Suprapubic skin (tissue), 4 donors: ENCODE measurements at places on chromosomes 5 and 9. TPM values are rescaled to one million over a fixed set of nuclear protein-coding genes. Genes with fewer than 3 reads are reported as not detected.

DNA sequence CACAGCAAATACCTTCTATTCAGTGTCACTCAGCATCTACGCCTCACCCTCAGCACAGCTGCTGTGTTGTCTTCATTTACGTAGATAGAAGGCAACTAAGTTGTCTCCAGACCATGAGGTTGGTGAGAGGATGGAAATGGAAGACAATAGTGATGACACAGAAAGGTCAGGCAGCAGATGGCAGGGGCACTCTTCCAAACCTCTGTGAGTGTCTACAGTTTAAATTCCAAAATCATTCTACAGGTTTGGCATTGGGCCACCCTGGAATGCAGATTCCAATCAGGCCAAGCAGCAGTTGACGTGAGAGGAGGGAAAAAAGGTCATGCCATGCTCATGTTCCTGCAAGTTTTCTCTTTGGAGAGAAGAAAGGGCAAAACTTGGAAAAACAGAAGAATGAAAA, 68.7 kb upstream of the ADAMTSL1 start:
- H3K36me3 ChIP-seq: no peaks in the 10 kb centered on the region
- no peak for DNase-seq
- no peaks in the 10 kb centered on the region for H3K27me3 ChIP-seq
- H3K27ac ChIP-seq: no peak overlapping the region

GRCh38 chr5:143010351-143010750, 240.2 kb downstream of the ARHGAP26 start:
- H3K27me3 ChIP-seq: no peaks in the 10 kb centered on the region
- H3K36me3 ChIP-seq: no peaks in the 10 kb centered on the region
- DNase-seq: no peak

DNA sequence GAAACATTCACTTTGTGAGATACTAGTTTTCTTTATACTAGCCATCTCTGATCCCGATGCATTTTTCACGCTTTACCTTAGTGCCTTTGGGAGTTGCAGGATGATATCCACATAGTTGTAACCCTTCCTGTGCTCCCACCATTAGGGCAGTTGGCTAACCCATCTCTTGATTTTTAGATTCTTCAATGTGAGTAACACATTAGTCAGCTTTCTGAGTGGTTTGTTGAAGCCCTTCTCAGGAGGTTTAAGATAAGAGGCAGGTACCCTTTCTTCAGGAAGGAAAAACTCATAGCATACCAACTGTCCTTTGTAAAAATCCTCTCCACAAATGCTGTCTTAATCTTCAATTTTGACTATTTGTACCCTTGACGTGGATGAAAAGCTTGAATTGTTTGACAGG, 392.3 kb downstream of the DMAC1 start:
- H3K27ac ChIP-seq: no peak overlapping the region
- DNase-seq: no peak
- H3K27me3 ChIP-seq: no peaks in the 10 kb centered on the region
- no peaks in the 10 kb centered on the region for H3K4me1 ChIP-seq
- H3K4me3 ChIP-seq: no peak overlapping the region

DNA sequence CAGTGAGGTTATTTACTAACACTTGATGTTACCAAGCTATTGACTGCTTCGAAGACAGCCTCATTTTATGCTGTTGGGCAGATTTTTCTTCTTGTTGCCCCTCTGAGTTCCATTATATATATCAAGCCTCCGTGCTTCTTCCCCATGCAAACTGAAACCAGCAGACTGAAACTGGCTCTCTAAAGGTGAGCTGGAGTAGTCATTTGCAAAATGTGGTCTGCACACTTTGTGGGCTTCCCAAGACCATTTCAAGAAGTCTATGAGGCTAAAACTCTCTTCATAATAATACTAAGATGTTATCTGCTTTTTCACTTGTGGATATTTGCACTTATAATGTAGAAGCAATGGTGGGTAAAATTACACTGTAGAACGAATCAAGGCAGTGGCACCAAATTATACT, 13.9 kb downstream of the SLC36A1 start:
- DNase-seq: no peak
- H3K36me3 ChIP-seq: peaks cover 36% of the 10 kb centered on the region
- H3K4me1 ChIP-seq: no peaks in the 10 kb centered on the region
- H3K27me3 ChIP-seq: no peaks in the 10 kb centered on the region
- H3K4me3 ChIP-seq: no peak overlapping the region
- no peak overlapping the region for H3K27ac ChIP-seq

- no peaks in the 10 kb centered on the region for H3K4me1 ChIP-seq
- no peak overlapping the region for H3K27ac ChIP-seq
- H3K4me3 ChIP-seq: no peak overlapping the region
- peaks cover 3% of the 10 kb centered on the region for H3K27me3 ChIP-seq
- no peaks in the 10 kb centered on the region for H3K36me3 ChIP-seq
- DNase-seq: no peak
Observed at GRCh38 chr5:141003791-141004611, 37.7 kb downstream of the PCDHAC2 start.

GRCh38 chr5:103232393-103232999, 26.1 kb upstream of the MACIR start:
- H3K27ac ChIP-seq: no peak overlapping the region
- no peaks in the 10 kb centered on the region for H3K27me3 ChIP-seq
- no peaks in the 10 kb centered on the region for H3K36me3 ChIP-seq
- DNase-seq: no peak
- no peak overlapping the region for H3K4me3 ChIP-seq
- no peaks in the 10 kb centered on the region for H3K4me1 ChIP-seq

- H3K27me3 ChIP-seq: no peaks in the 10 kb centered on the region
- peaks cover 15% of the 10 kb centered on the region for H3K4me1 ChIP-seq
- H3K36me3 ChIP-seq: no peaks in the 10 kb centered on the region
Observed at GRCh38 chr5:135995976-135996375, 32.8 kb upstream of the TGFBI start.

DNA sequence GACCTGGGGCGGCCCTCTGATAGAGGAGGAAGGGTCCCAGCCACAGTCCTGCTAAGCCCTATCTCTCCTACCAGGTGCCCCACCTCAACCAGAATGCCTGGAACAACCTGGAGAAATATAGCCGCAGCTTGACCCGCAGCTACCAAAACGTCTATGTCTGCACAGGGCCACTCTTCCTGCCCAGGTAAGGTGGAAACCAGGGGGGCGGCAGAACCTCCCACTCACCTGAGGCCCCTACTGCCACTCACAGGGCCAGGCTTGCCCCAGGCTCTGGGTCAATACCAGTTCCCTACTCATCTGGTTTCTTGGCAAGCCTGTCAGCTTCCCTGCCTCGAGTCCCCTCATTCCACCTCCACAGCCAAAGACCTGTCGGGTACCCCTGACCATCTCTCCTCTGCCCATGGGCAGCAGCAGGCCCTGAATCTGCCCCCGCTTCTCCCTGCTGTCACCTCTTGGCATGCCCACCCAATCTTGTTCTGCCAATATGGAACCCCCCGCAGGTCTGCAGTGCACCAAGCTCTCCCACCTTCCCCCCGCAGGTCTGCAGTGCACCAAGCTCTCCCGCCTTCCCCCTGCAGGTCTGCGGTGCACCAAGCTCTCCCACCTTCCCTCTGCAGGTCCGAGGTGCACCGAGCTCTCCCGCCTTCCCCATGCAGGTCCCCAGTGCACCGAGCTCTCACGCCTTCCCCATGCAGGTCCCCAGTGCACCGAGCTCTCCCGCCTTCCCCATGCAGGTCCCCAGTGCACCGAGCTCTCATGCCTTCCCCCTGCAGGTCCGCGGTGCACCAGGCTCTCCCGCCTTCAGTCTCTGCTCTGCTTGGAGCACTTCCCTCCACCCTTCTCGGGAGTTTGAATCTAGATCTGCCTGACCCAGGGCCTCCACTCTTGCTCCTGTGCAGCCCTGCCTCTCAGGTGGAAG, 2.6 kb downstream of the ENDOG start:
- peaks cover 50% of the 10 kb centered on the region for H3K36me3 ChIP-seq
- no peak overlapping the region for H3K27ac ChIP-seq
- no peaks in the 10 kb centered on the region for H3K27me3 ChIP-seq
- peaks cover 21% of the 10 kb centered on the region for H3K4me1 ChIP-seq
- no peak for DNase-seq
- no peak overlapping the region for H3K4me3 ChIP-seq

- no peak overlapping the region for H3K4me3 ChIP-seq
- H3K27me3 ChIP-seq: no peaks in the 10 kb centered on the region
- no peak overlapping the region for H3K27ac ChIP-seq
- no peaks in the 10 kb centered on the region for H3K36me3 ChIP-seq
Observed at GRCh38 chr5:93674866-93675459, 66.4 kb downstream of the POU5F2 start.

GRCh38 chr9:75852746-75853145, 37.7 kb upstream of the PCSK5 start:
- no peak overlapping the region for H3K4me3 ChIP-seq
- H3K4me1 ChIP-seq: no peaks in the 10 kb centered on the region
- no peak for DNase-seq
- no peak overlapping the region for H3K27ac ChIP-seq
- no peaks in the 10 kb centered on the region for H3K36me3 ChIP-seq

DNA sequence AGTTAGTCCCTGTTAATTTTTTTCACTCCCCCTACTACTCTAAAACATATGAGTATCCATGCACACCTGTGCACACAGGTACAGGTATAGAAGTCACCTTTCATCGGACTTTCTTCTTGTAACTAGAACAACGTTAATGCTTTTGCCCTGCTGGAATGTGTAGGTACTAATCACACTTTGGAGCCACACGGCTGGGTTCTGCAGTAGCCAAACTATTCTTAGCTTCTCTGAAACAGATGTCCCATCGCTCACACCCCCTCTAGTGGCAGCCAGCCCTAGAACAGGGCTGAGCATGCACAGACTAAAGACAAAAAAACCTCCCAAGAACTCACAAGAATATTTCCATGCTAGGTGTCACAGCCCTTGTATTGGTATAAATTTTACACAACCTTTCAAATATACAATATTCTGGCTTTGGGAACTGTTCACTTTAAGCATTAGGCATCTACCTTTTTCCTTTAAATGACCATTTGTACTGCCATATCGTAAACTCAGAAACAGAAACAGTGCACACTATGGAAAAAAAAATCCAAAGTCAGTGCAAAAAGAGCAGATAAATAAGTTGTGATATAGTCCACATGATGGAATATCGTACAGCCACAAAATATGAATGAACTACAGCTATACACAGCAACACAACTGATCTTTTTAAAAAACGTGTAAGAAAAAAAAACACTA, 64.0 kb downstream of the RETREG1 start:
- H3K4me1 ChIP-seq: peaks cover 25% of the 10 kb centered on the region
- DNase-seq: peak; percentile 77
- no peak overlapping the region for H3K4me3 ChIP-seq
- no peaks in the 10 kb centered on the region for H3K27me3 ChIP-seq
- no peak overlapping the region for H3K27ac ChIP-seq
- no peaks in the 10 kb centered on the region for H3K36me3 ChIP-seq

- peaks cover 7% of the 10 kb centered on the region for H3K4me1 ChIP-seq
- DNase-seq: no peak
- H3K27me3 ChIP-seq: no peaks in the 10 kb centered on the region
Observed at GRCh38 chr5:133962131-133962530, 6.3 kb downstream of the C5orf15 start.

GRCh38 chr9:127955294-127956015, 17.8 kb upstream of the DPM2 start:
- H3K4me1 ChIP-seq: peaks cover 80% of the 10 kb centered on the region
- H3K36me3 ChIP-seq: no peaks in the 10 kb centered on the region
- H3K27ac ChIP-seq: peak overlapping the region; percentile 88
- no peaks in the 10 kb centered on the region for H3K27me3 ChIP-seq

DNA sequence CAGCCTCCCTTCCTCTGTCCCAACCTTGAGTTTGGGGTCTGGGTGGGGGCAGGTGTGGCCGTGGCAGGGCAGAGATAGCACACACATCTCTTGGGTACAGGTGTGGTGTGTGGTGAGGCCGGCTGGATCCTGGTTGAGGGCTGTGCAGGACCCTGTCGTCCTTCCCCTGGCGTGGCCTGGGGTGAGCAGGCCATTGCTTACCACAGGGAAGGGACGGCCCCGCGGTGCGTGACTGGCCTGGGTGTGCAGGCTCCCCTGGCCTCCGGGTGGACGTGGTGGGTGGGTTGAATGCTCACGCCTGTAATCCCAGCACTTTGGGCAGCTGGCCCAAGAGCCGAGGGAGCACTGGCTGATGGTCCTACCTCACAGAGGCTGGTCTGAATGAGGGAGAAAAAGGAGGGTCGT, 1.2 kb downstream of the ARRDC1 start:
- no peak for DNase-seq
- peak overlapping the region; percentile 90 for H3K4me3 ChIP-seq
- no peaks in the 10 kb centered on the region for H3K27me3 ChIP-seq

GRCh38 chr9:96852676-96853075, 1.6 kb downstream of the ZNF782 start:
- DNase-seq: no peak
- peaks cover 4% of the 10 kb centered on the region for H3K36me3 ChIP-seq
- no peak overlapping the region for H3K27ac ChIP-seq
- H3K4me1 ChIP-seq: peaks cover 28% of the 10 kb centered on the region

GRCh38 chr9:83962165-83962564, 17.9 kb downstream of the HNRNPK start:
- no peaks in the 10 kb centered on the region for H3K4me1 ChIP-seq
- no peak overlapping the region for H3K4me3 ChIP-seq
- H3K27me3 ChIP-seq: no peaks in the 10 kb centered on the region
- no peak for DNase-seq
- no peak overlapping the region for H3K27ac ChIP-seq

GRCh38 chr5:141935538-141935937, 11.9 kb downstream of the DELE1 start:
- no peak overlapping the region for H3K27ac ChIP-seq
- peaks cover 10% of the 10 kb centered on the region for H3K4me1 ChIP-seq
- H3K36me3 ChIP-seq: peaks cover 93% of the 10 kb centered on the region
- H3K4me3 ChIP-seq: no peak overlapping the region
- no peak for DNase-seq

GRCh38 chr5:32096891-32097595, 77.1 kb downstream of the GOLPH3 start:
- H3K27me3 ChIP-seq: no peaks in the 10 kb centered on the region
- peaks cover 48% of the 10 kb centered on the region for H3K36me3 ChIP-seq
- no peak overlapping the region for H3K4me3 ChIP-seq
- no peak for DNase-seq
- H3K4me1 ChIP-seq: peaks cover 3% of the 10 kb centered on the region

DNA sequence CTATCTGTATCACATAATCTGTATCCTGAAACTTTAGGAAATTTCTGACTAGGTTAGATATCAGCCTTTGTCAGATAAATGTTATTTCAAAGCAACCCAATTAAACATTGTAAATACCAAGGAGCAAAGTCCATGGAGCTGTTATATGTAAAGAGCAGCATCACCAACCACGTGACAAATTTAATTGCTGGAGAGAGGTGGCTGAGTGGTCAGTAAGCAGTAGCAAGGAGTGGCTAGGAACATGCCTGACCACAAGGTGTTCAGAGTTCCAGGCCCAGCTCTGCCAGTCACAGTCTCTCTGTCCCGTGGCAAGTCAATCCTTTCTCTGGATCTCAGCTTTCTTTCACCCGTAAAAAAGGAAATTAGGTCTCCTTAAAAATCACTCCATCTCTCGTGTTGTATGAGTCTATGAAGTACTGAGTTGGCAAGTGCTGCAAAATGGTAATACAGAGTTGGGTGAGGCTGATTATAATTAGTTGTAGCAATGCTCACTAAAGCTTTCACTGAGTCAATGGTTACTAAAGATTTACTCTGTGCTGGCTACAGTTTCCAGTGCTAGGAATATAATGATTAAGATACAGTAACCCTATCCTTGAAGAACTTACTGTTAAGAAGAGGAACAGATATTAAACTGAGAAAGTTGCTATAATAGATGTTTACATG, 166.1 kb downstream of the GNAQ start:
- no peak for DNase-seq
- no peak overlapping the region for H3K4me3 ChIP-seq
- no peaks in the 10 kb centered on the region for H3K4me1 ChIP-seq
- peaks cover 3% of the 10 kb centered on the region for H3K36me3 ChIP-seq
- no peak overlapping the region for H3K27ac ChIP-seq

FANCC gene
- 9.2 TPM for total RNA-seq

PPP2CA gene
- total RNA-seq: 271 TPM

ALDOB gene
- total RNA-seq: 2.0 TPM

IL31RA gene
- total RNA-seq: 3.0 TPM

CDH18 gene
- not detected for total RNA-seq

PTGS1 gene
- 72.7 TPM for total RNA-seq

XPA gene
- 21.1 TPM for total RNA-seq

NAIP gene
- total RNA-seq: 8.5 TPM

ROR2 gene
- total RNA-seq: 7.3 TPM

PCDHGB4 gene
- total RNA-seq: 10.3 TPM
